ENCODE measurements at places on chromosomes 4 and X.

DNA sequence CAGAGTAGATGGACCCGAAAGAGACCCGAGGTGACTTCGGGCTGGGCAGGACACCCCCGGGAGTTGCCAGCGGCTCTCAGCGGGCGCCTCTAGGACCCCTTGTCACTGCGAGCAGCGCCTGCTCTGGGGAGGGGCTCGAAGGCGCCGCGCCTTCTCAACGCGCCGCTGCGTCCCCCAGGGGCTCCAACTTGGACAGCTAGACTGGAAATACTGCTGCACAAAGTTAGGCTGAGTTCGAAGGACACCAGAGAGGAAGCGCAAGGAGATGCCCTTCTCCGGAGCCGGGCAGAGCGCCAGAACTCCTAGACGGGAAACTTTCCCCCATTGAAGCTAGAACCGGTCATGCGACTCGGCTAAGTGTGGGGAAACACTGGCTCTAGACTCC lies 493 bp upstream of the KCNIP4 start:
- DNase-seq = no peak

GRCh38 chrX:54496517-54496852 lies 451 bp upstream of the FGD1 start:
- DNase-seq = no peak

GRCh38 chr4:3719836-3720235 lies 46.3 kb upstream of the ADRA2C start:
- DNase-seq = no peak

DNA sequence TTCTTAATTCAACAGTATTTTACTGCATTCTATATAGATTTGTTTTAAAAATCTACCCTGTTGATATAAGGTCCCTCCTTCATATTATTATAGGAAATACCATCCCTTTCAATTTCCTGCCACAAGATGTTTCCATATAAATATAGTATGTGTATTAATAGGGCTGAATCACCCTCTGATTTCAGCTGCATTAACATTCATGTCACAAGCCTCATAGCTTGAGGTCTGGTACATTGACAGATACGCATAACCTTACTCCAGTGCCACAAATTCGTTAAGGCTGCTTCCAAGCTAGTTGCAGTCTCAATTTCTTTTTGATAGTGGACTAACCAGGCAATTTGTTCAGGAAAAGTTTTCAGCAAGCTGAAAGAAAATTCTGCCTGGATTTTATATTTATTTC lies 128.4 kb downstream of the KLHL34 start:
- no peak for DNase-seq

GRCh38 chr4:138674209-138674608 lies 341.4 kb upstream of the NOCT start:
- no peak for DNase-seq

- DNase-seq = peak; percentile 52
Measured at GRCh38 chr4:74671080-74671698, 123.1 kb downstream of the BTC start.

GRCh38 chrX:22648281-22648680 lies 351.5 kb upstream of the DDX53 start:
- DNase-seq = no peak

DNA sequence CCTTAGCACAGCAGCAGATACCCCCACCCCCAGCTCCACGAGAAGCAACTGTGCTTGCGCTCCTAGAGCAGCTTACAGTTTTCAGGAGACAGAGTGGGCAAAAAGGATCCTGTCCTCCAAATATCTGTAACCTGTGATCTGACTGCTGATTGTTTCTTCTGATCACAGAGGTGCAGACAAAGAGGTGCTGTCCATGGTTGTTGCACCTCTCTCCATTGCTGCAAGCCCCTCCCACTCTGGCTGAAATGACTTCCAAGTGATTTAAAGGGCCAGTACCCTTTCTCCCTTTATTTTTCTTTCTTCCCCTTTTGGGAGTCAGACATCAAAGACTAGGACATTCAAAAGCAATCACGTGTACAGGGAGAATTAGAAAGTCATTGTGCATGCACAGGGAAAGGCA lies 205.3 kb upstream of the GEMIN8 start:
- no peak for DNase-seq

- DNase-seq = no peak
Measured at GRCh38 chr4:35534962-35535361, 709.4 kb downstream of the ARAP2 start.

GRCh38 chrX:54482839-54483593 lies 13.0 kb downstream of the FGD1 start:
- no peak for DNase-seq

GRCh38 chrX:134807039-134807729 lies 148.9 kb upstream of the PLAC1 start:
- DNase-seq = peak; percentile 90

GRCh38 chr4:99383399-99383798 lies 30.9 kb upstream of the ADH1C start:
- DNase-seq = no peak

- DNase-seq = no peak
Measured at GRCh38 chrX:7263330-7263729, 115.4 kb upstream of the PUDP start.

DNA sequence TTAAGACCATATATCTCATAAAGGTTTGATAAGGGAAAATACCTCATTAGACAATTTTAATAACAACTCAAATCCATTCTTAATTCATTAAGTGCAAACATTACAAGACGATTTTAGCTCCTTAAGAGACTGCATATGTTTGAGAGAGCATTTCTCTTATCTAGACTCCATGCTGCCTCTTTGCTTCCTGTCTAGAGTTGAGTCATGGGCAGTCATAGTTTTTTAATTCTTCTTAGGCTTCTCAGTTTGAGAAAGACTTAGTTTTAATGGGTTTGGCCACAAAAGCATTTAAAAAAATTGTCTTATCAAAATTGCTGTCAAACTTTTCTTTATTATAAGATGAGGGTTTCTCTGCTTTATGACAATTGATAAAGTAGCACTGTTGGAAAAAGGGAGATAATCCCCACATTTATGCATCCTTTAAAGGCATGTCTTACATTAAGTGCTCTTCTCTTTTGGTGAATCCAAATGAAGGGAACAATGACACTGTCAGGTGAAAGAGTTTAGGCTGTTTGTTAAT lies 713.4 kb downstream of the PCDH18 start:
- no peak for DNase-seq

GRCh38 chrX:155745792-155746191 lies 133.0 kb upstream of the TMLHE start:
- DNase-seq = no peak

GRCh38 chrX:151513472-151513871 lies 50.0 kb upstream of the PASD1 start:
- no peak for DNase-seq

- DNase-seq = no peak
Measured at GRCh38 chr4:154010371-154010770, 221.5 kb upstream of the SFRP2 start.

GRCh38 chr4:55545151-55545550 lies 1.6 kb downstream of the CLOCK start:
- DNase-seq = no peak

DNA sequence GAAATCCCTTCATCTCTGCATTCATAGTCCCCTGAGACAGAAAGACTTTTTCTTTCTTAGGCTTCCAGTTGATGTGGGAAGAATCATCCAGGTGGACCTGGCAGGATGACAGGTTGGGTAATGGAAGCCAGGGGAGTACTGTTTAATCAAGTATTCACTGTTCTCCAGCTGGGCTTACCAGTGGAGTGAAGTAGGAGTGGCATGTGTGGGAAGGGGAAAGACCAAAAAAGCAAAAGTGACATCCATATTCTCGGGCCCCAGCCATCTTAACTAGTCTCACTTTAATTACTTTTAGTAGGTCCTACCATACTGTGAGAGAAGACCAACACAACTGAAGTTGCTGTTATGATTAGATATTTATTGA lies 18.5 kb downstream of the VSIG4 start:
- DNase-seq = no peak

DNA sequence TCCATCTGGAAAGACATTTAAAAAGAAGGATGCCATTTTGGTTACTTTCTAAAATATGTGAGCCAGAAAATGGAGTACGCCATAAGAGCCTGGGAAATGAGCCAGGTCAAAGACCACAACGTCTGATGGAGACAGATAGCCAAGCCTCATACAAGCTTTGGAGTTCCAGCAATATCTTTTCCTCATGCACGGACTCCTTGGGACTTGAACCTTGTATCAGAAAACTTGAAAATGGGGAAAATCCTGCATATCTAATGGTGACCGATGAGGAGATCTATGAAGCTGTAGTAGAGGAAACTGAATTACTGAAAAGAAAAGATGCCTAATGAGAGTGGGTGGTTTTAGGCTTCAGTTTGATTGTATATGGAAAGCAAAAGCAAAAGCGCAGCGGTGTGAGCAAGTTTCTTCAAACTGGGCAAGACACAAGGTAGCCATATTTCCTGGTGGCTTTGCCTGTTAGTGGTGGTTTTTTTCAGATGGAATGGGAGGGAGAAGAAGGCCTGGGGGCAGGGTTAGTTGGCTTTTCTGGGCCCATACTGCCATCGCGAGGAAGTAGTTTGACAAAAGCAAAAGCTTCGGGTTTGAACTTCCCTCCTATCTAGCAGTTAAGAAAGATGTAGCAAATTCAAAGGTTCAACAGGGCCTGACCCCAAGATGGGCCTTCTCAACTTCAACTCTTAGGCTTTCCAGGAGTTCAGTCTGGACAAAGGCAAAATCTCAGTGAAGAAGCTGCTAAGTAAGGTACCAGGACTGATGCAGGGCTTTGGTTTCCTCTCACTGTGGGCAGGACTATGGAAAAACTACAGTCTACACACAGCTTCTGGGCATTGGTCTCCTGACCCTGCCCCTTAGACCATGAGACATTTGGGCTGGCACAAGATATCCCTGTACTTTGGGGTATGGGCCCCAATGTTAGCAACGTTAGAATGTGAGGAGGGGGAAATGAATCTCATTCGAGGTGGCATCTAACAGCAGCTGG lies 210.0 kb upstream of the STK26 start:
- DNase-seq = peak; percentile 91

DNA sequence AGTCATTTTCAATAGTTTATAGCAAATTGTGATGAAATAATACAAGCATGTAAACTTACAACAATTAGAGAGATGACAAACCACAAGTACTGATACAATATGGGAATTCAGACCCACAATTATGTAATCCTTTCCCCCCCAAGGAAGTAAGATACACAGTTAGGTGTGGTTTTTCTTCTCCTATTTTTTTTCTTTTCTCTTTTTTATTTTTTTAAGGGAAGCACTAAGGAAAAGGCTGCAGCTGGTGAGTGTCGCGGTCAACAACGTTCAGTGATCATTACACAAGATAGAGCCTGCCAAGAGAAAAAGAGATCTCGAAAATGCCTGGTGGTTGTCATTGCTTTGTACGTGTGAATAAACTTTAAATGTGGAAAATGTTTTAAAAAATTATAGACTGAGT lies 9.8 kb downstream of the NDNF start:
- no peak for DNase-seq

DNA sequence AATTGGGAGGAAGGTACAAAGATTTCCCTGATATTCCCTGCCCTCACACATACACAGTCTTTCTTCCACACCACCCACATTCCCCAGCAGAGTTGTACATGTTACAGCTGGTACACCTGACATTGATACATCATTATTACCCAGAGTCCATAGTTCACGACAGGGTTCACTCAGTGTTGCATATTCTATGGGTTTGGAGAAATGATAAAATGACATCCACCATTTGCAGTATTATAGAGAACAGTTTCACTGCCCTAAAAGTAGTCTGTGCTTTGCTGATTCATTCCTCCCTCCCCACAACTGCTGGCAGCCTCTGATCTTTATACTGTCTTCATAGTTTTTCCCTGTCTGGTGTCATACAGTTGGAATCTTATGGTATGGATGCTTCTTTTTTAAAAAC lies 15.0 kb downstream of the AGA start:
- DNase-seq = no peak

GRCh38 chrX:66167431-66167830 lies 3.4 kb downstream of the HEPH start:
- DNase-seq = no peak

- no peak for DNase-seq
Measured at GRCh38 chr4:142121448-142122350, 485.3 kb downstream of the IL15 start.

DNA sequence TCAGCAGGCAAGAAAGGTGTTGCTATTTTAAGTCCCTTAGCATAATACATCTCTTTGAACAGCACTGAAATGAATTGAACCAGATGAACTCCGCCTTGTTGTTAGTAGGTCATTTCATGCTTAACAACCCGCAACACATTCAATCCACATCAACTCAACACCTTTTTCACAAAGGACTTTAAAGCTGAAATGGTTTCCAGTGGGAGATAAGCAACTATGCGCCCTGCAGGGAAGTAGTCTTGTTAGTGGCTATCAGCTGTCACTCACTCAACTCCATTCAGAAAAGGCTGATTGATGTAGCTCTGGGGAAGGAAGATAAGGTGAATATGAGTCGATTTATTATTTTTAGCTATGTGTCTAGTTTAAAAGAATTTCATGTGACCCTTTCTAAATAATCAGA lies 46.0 kb downstream of the ATP8A1 start:
- no peak for DNase-seq

DNA sequence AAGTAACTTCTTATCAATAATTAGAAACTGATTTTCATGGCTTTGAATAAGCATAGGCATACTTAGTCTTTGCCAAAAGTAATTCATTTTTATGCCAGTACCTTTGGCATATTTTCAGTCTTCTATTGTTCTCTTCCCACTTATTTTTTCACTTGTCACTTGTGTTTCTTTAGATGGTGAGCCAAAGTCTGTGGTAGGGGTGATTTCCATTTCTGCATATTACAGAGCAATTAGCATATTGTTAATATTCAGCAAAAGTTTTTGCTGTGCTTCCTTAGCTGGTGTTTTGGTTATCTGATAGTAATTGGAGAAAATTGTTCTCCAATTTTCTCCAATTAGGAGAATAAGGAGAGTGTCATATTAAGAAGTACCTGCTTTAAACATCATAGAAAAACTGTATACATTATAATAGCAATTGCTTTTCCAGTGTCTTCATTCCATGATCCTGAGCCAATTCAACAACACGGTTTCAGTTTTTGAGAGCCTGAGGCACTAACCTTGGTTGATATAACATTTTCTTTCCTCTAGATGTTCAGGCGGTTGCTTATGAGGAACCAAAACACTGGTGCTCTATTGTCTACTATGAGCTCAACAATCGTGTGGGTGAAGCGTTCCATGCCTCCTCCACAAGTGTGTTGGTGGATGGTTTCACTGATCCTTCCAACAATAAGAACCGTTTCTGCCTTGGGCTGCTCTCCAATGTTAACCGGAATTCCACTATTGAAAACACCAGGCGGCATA lies 64.7 kb downstream of the SMAD1 start:
- no peak for DNase-seq

DNA sequence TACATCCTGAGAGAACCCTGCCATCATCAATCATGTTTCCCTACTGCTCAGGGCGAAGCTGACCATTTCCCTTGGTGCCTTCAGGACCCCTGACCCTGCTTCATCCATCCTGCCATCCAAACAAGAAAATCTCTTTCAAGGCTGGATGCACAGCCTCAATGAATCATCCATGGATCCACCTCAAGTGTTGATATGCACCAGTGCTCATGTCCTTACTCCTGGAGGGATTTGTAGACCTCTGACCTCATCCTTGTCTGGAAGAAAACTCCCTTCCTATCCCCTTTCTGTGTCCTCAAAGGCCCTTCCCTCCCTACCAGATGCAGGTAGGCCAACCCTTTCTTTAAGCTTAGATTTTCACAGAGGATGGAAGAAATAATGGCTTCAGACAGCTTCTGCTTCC lies 24.6 kb downstream of the BEX3 start:
- no peak for DNase-seq

All from activated CD4-positive, alpha-beta T cell treated with anti-CD3 and anti-CD28 coated beads, Interleukin-2, Interleukin-6, amounts not matched to agents 100 ng/mL and 50 ng/mL, durations not matched to agents 16 hours and 8 hours (primary cell).